ENCODE measurements at places on chromosomes 7 and 10. TPM values are rescaled to one million over a fixed set of nuclear protein-coding genes. Genes with fewer than 3 reads are reported as not detected.

Gene GIMAP5
- polyA plus RNA-seq = 7.6 TPM

Gene SLC26A5
- polyA plus RNA-seq = 0.19 TPM

DNA sequence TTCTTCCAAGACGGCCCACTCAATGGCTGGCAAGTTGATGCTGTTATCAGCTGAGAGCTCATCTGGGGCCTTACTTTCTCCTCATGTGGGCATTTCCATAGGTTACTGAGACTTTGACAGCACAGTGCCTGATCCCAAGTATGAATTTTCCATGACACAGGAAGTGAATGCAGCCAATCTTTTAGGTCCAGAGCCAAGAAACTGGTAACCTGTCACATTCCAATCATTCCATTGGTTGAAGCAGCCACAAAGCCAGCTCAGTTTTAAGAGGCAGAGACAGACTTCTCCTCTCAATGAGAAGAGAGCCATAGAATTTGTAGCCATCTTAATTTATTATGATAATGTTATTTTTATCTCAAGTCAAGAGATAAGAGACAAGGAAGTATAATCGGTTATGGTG lies 775.5 kb downstream of the CNTNAP2 start:
- no peak overlapping the region for H3K27ac ChIP-seq
- H3K27me3 ChIP-seq = no peaks in the 10 kb centered on the region
- no peaks in the 10 kb centered on the region for H3K36me3 ChIP-seq
- DNase-seq = no peak

GRCh38 chr10:108112218-108112617 lies 947.7 kb upstream of the SORCS1 start:
- H3K4me3 ChIP-seq = no peak overlapping the region
- DNase-seq = no peak
- no peaks in the 10 kb centered on the region for H3K36me3 ChIP-seq
- no peak overlapping the region for H3K27ac ChIP-seq
- no peaks in the 10 kb centered on the region for H3K4me1 ChIP-seq

- no peaks in the 10 kb centered on the region for H3K4me1 ChIP-seq
- DNase-seq = no peak
- no peak overlapping the region for H3K4me3 ChIP-seq
These were observed 76.8 kb upstream of the LEP start for GRCh38 chr7:128164061-128164954.

DNA sequence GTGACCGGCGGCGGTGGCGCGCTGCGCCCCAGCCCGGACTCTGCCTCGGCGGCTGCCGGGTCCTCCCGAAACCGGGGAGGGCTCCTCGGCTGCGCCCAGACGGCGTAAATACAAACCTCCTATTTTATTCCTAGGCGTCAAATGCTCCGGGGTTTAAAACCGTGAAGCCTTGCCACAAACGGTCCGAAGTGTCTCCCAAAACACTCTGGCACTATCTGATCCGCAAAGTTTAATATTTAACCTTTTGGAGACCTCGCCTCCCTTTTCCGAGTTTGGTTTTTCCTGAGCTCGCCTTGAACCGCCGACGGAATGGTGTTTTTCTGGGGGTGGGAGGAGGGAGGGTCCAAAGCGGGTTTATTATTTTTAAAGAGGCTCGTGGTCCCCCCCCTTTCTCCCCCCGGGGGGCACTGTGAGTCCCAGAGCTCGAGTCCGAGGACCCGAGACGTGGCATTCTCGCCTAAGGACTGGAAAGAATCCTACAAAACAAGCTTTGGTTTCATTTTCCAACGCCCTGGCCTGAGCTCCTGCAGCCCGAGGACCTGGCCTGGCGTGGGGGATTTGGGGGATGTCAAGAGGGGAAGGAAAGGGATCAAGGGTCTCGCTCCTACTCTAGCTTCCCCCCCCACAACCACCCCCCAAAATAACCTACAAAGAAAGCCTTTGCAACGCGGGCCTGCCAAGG lies 1.8 kb downstream of the TNRC18 start:
- peak; percentile 74 for DNase-seq
- H3K27ac ChIP-seq = peak overlapping the region; percentile 91
- H3K4me1 ChIP-seq = peaks cover 11% of the 10 kb centered on the region
- no peaks in the 10 kb centered on the region for H3K36me3 ChIP-seq
- no peaks in the 10 kb centered on the region for H3K27me3 ChIP-seq

All from pancreas (tissue), 10 donors.